ENCODE measurements at places on chromosomes 11 and 22.

- DNase-seq = no peak
- no peaks in the 10 kb centered on the region for H3K27me3 ChIP-seq
- H3K27ac ChIP-seq = no peak overlapping the region
- no peak overlapping the region for H3K4me3 ChIP-seq
Observed at GRCh38 chr11:13168271-13168670, 109.3 kb upstream of the BMAL1 start.

DNA sequence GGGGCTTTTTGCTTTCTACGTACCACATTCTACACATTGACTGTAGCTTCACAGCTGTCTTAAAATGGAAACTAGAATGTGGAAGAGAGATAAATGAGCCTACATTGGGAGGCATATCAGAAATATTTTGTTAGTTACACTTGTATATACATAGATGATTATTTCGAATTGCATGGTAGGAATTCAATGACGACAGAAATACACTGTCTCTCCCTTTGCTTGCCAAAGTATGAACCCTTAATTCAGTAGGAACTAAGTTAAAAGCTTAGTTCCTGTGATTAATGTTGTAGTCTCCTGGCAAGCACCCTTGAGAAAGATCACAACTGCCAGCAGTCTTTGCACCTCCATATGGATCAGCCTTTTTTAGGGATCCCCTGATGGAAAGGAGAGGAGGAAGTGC is 10.1 kb downstream of the C11orf87 start:
- no peaks in the 10 kb centered on the region for H3K36me3 ChIP-seq
- H3K4me1 ChIP-seq = no peaks in the 10 kb centered on the region
- no peak overlapping the region for H3K4me3 ChIP-seq

DNA sequence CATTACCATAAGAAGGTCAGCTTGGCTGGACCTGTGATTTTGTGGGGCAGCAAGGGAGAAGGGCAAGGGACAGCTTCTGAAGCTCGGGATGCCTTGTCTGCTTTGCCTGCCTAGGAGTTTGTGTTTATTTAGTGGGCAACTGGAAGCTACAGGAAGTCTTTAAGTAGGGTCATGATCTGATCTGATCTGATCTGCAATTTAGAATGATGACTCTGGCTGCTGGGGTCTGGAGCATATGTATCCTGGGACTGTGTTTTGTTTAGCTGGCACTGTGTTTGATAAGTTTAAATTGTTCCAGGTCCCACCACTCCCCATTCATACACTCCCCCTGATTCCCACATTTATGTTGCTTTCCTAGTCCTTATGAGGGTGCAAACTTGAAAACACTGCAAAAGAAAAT is 47.7 kb upstream of the HTATIP2 start:
- H3K27ac ChIP-seq = no peak overlapping the region
- no peaks in the 10 kb centered on the region for H3K36me3 ChIP-seq
- no peak for DNase-seq
- no peak overlapping the region for H3K4me3 ChIP-seq
- no peaks in the 10 kb centered on the region for H3K4me1 ChIP-seq

GRCh38 chr22:48223488-48224190 is 1461.2 kb downstream of the TBC1D22A start:
- no peak overlapping the region for H3K4me3 ChIP-seq
- no peaks in the 10 kb centered on the region for H3K4me1 ChIP-seq
- H3K27me3 ChIP-seq = no peaks in the 10 kb centered on the region
- DNase-seq = no peak

DNA sequence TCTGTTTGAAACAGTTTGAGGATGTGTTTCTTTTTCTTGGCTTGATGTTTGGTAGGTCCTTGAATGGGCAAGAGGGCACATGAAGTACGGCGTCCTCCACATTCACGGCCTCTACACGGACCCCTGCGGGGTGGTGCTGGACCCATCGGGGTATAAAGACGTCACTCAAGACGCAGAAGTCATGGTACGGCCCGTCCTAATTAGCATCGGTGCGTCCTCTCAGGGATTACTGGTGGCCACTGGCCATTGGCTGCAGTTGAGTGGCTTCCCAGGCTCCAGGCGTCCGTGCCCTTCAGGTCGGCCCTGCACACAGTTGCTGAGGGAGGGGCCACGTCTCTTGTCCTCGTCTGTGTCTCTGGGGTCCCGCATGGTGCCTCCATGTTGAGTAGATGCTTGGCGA is 20.8 kb downstream of the FAM118A start:
- H3K4me1 ChIP-seq = peaks cover 15% of the 10 kb centered on the region
- no peak overlapping the region for H3K27ac ChIP-seq
- DNase-seq = no peak
- H3K27me3 ChIP-seq = no peaks in the 10 kb centered on the region

DNA sequence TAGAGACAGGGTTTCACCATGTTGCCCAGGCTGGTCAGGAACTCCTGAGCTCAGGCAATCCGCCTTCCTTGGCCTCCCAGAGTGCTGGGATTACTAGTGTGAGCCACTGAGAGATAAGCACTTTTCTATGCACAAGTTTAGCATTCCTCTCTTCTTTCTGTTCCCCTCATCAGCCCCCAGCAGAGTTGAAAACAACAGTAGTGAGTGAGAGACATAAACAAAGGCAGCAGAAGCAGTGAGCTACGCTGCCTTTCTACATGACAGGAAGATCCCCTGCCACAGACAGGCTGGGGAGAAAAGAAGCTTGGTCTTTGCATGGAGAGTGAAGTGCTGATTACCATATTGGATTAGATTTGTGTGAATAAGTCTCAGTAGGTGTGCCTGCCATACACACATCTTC is 392.0 kb upstream of the KIRREL3 start:
- no peaks in the 10 kb centered on the region for H3K36me3 ChIP-seq
- no peak overlapping the region for H3K27ac ChIP-seq
- no peak for DNase-seq

GRCh38 chr11:122920579-122920978 is 38.0 kb downstream of the JHY start:
- H3K27ac ChIP-seq = no peak overlapping the region
- no peaks in the 10 kb centered on the region for H3K27me3 ChIP-seq
- H3K4me1 ChIP-seq = no peaks in the 10 kb centered on the region
- no peak for DNase-seq
- no peak overlapping the region for H3K4me3 ChIP-seq

DNA sequence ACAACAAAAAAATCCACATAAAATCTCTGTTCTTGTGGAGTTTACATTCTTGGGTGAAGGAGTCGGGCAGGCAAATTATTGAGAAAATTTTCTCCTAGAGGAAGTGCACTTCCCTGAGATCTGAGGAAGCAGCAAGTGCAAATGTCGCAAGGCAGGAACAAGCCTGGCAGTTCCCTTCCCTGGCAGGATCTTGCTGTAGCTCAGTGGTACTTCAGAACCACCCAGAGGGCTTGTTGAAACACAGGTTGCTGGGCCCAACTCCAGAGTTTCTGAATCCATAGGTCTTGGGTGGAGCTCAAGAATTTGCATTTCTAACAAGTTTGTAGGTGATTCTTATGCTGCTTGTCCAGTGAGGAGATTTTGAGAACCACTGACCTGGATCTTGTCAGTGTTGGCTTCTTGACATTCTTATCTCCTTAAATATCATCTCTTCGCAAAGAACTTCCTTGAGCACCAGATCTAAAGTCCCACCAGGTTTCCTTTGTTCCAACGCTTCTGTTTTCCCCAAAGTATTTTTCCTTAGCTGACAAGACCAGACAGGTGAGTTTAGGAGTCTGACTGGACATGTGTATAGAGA is 9.6 kb downstream of the QSER1 start:
- no peak overlapping the region for H3K4me3 ChIP-seq
- no peak overlapping the region for H3K27ac ChIP-seq
- DNase-seq = no peak
- no peaks in the 10 kb centered on the region for H3K36me3 ChIP-seq
- no peaks in the 10 kb centered on the region for H3K27me3 ChIP-seq
- no peaks in the 10 kb centered on the region for H3K4me1 ChIP-seq

- peaks cover 8% of the 10 kb centered on the region for H3K27me3 ChIP-seq
- H3K4me3 ChIP-seq = no peak overlapping the region
- peak; percentile 30 for DNase-seq
Observed at GRCh38 chr22:25027959-25028840, 75.7 kb downstream of the KIAA1671 start.

DNA sequence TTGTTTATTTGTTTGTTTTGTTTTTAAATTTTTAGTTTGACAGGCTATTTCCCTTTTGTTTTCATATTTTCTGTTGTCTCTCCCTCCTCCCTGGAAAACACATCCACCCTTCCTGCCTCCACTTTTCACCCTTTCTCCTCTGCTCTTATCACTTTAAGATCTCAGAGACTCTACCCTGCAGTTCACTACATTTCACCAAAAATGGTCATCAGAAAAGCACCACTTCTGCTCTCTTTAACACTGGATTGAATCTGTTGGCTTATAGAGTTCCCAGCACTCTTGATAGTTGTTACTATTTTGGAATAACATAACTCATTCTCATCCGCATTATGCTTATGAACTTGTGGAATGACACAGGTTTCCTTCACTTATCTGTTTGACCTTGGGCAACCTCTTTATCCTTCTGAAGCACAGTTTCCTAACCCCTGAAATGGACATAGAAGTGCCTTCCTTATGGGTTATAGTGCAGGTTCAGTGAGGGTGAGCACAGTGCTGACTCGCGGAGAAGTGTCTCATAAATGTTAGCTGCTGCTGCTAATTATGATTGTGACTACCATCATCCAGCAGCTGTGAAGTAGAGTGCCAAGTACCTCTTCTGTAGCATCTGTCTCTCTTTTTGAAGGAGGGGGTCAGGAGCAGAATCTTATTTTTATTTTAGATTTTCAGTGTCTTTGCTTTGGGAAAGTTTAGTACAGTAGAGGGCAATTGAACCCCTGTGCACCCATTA is 15.0 kb downstream of the TEAD1 start:
- no peak overlapping the region for H3K27ac ChIP-seq
- no peaks in the 10 kb centered on the region for H3K36me3 ChIP-seq
- H3K4me3 ChIP-seq = no peak overlapping the region
- peaks cover 14% of the 10 kb centered on the region for H3K27me3 ChIP-seq
- H3K4me1 ChIP-seq = no peaks in the 10 kb centered on the region

GRCh38 chr22:22942511-22943329 is 55.1 kb downstream of the IGLL5 start:
- H3K27ac ChIP-seq = peak overlapping the region; percentile 2
- no peaks in the 10 kb centered on the region for H3K36me3 ChIP-seq
- H3K4me3 ChIP-seq = no peak overlapping the region
- no peaks in the 10 kb centered on the region for H3K27me3 ChIP-seq
- peak; percentile 85 for DNase-seq
- H3K4me1 ChIP-seq = peaks cover 28% of the 10 kb centered on the region

DNA sequence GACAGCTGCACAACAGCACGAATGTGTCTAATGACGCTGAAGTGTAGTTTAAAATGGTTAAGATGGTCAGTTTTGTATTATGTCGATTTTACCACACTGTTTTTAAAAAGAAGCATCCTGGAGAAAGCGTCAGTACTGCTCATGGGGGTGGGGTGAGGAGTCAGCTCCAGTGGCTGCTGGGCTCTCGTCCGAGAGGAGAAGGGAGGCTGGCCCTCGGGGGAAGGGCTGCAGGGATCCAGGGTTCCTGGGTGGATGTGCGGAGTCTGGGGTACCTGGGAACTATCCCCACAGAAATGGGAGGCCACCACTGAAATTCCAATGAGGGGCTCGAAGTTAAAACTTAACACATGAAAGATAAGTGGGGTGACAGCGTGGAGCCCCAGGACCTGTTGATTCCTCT is 11.9 kb downstream of the C11orf21 start:
- H3K27me3 ChIP-seq = no peaks in the 10 kb centered on the region
- H3K4me1 ChIP-seq = peaks cover 23% of the 10 kb centered on the region
- no peak overlapping the region for H3K4me3 ChIP-seq
- no peak overlapping the region for H3K27ac ChIP-seq
- H3K36me3 ChIP-seq = no peaks in the 10 kb centered on the region

- no peaks in the 10 kb centered on the region for H3K36me3 ChIP-seq
- peaks cover 37% of the 10 kb centered on the region for H3K27me3 ChIP-seq
- H3K4me3 ChIP-seq = peak overlapping the region; percentile 85
- no peak for DNase-seq
- H3K27ac ChIP-seq = no peak overlapping the region
Observed at GRCh38 chr11:10305964-10306918, 1.4 kb downstream of the ADM start.

DNA sequence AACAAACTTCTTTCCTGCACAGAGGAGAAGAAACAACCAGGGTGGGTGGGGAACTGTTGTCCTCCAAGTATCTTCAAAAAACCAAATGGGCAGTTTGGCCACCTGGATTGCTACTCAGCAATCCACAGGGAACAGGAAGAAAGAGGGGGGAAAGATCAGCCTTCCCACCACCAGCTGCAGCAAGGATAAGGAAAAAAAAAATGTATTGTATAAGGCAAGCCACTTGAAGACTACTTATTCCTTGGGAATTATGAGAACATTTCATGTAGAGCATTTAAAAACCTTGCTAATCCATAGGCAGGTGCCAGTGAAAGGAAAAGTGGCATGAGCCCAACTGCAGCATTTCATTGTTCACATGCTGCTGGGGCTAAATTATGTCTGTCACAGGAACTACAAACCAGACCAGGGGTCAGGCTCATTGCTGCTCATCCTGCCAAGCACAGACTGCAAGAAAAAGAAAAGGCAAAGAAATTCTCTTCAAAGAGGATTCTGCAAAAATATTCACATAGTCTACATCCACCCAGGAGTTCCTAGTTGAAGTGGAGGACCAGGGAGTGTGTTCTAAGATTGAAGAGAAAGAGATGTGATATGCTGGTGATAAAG is 2.2 kb downstream of the RAB30 start:
- no peaks in the 10 kb centered on the region for H3K27me3 ChIP-seq
- H3K4me3 ChIP-seq = no peak overlapping the region
- H3K27ac ChIP-seq = no peak overlapping the region
- H3K4me1 ChIP-seq = peaks cover 25% of the 10 kb centered on the region

DNA sequence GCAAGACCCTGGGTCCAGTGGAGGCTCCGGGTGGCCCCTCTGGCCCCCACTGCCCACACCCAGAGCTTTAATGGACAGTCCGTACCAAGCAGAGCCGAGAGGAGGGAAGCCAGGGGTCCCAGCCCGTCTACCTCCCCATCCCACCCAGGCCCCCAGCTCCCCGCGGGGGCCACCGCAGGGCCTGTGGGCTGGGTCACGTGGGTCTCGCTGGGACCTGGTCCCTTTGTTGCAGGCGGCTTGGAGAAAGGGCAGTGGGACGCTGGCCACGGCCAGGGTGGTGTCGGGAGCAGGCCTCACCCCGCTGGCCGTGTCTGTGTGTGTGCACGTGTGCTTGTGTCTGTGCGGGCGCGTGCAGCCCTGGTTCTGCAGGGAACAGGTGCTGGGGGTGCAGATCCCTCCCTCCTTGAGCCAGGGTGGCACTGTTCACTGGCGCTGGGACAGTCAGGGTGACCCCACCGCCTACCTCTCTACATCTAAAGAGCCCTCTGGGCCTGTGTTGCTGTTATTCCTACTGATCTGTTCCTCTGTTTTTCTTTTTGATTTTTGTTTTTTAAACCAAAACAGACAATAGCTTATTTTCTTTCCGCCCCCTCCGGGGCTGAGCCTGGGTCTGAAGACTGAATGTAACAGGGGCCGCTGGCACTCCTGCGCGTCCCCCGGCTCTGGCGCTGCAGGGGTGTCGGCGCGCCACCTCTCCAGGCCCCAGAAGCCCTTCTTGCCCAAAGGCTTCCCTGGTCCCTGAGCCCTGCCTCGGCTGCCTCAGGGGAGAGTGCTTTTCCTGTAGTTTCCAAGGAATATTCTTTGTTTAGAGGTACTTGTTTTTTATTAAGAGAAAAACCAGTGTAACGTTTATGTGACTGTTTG is 20.1 kb upstream of the TMEM191C start:
- no peaks in the 10 kb centered on the region for H3K4me1 ChIP-seq
- no peak overlapping the region for H3K4me3 ChIP-seq
- no peak overlapping the region for H3K27ac ChIP-seq
- no peaks in the 10 kb centered on the region for H3K27me3 ChIP-seq
- no peak for DNase-seq

All from natural killer cell (primary cell).